Central memory CD4-positive, alpha-beta T cell (primary cell): ENCODE measurements at places on chromosomes 4 and X.

GRCh38 chrX:133440081-133440796 is 24.9 kb upstream of the GPC4 start:
- DNase-seq, result no peak

GRCh38 chr4:42151568-42152506 is 618 bp downstream of the BEND4 start:
- no peak for DNase-seq

- no peak for DNase-seq
Observed at GRCh38 chr4:79913581-79913980, 159.4 kb downstream of the ANTXR2 start.

- no peak for DNase-seq
Observed at GRCh38 chr4:127788517-127788916, 6.4 kb downstream of the HSPA4L start.

GRCh38 chr4:90145319-90145718 is 18.1 kb downstream of the CCSER1 start:
- no peak for DNase-seq

DNA sequence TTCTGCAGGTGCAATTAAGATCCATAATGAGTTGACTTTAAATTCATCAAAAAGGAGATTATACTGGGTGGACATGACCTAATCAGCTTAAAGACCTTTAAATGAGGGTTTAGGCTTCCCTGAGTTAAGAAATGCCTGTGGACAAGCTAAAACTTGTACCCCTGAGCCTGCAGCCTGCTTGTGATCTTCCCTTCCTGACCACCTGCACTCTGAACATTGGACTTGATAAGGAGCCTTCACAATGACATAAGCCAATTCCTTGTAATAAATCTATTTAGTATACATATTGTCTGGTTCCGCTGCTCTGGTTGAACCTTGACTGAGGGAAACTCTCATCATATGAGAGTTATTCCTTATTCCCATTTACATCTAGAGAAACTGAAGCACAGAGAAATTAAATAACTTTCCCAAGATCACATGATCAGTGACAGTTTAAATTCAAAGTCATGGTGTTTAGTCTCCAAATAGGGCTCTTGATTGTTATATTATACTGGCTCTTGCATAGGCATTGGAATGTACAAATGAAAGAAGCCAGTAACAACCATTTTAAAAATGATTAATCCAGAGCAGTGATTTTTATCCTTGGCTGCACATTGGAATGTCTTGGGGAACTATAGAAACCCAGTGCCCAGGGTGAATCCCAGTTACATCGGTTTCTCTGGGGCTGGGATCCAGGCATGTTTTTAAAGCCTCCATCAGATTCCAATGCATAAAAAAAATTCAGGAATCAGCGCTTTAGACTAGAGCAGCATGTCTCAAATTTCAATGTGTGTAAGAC is 136.1 kb downstream of the MSL3 start:
- no peak for DNase-seq

DNA sequence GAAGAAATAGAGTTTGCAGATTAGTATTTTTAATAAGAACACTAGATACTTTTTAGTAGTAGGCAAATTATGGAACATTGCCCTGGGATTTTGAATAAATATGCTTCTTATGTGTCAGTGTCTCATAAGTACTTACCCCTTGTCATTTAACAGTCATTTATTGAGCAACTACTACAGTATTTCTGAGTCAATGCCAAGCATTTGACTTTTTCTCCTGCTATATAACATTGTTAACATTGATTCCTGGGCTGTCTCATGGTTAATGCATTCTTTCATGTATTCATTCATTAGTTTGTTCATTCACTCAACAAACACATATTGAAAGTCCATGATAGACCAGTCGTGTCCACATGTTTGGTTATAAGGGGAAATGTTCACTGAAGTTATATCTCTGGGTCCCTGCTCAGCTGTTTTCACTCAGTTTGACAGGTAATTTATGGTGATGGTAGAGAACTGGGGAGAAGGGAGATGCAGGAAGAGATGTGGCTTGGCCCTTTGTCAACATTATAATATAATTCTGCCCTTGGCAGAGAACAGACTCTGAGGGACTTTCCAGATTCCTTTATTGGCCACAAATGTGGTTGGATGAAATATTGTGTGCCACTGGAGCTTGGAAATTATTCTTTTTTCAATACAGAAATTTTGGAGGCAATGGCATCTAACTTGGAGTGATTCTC is 49.8 kb downstream of the OSTC start:
- DNase-seq, result no peak

DNA sequence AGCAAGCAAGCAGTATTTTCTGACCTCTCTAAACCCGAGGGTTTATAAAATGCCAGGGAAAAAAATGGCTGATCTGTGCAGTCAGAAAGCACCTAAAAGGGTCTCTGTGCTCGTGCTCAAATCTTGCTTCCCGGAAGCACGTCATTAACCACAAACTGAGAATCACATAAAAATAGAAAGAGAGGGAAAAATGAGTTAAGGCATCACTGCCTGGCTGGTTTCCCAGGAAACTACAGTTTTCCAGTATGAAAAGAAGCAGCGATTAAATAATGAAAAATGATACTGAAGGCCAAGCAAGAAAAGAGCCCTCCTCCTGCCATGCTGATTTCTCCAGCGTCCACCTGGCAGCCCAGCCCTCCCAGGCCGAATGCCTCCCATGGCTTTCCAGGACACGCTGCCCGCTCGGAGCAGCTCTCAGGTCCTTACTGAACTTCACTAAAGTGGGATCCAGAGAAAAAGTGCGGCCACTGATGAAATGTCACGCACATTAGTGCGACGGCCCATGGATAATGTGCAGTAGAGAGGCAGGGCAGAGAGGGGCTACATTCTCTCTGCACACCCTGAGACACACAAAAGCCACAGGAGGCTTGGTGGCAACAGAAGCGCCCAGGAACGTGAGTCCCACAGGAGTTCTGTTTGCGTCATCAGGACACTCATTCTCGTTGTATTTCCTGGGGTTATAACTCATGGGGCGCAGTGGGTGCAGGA is 80.4 kb downstream of the WFS1 start:
- DNase-seq, result no peak

- DNase-seq, result no peak
Observed at GRCh38 chr4:74319470-74319869, 11.2 kb downstream of the EPGN start.

- no peak for DNase-seq
Observed at GRCh38 chr4:169110633-169111032, 100.6 kb upstream of the CBR4 start.

- no peak for DNase-seq
Observed at GRCh38 chr4:97453186-97453585, 690.1 kb downstream of the STPG2 start.

DNA sequence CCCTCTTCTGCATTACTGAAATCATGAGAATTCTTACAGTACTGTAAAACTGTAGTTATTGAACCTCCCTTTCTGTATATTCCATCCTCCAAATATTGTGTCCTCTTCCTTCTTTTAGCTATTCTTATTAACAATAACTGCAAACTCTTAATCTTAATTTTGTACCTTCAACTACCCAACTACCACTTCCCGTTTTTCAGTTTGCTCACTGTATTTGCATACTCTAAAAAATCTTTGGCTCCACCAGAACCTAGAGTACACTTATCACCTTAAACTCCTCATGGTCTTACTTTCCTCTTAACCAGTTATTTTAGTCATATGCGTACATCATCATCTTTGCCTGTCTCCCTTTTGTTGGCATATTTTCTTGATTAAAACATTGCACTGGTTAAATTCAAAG is 543.7 kb downstream of the ARAP2 start:
- no peak for DNase-seq

GRCh38 chr4:90159193-90159592 is 32.0 kb downstream of the CCSER1 start:
- DNase-seq, result no peak

- DNase-seq, result no peak
Observed at GRCh38 chrX:153608376-153608775, 9.4 kb upstream of the CCNQ start.

DNA sequence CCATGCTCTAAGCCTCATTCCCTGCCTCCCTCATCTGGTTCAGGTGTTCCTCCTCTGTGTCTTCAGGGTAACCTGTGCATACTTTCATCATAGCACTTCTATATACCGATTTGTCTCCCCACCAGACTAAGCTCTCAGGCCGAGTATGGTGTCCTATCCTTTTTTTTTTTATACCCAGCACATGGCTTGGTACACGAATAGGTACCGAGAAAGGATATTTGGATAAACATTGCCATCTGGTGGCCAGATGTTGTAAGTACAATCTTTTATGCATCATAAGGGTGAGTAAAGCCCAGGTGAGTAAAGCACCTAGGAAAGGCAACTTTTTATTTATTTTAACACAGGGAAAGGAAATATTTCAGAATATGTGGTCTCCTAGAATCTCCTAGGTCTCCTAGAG is 68.4 kb downstream of the MID2 start:
- DNase-seq, result peak; percentile 53

DNA sequence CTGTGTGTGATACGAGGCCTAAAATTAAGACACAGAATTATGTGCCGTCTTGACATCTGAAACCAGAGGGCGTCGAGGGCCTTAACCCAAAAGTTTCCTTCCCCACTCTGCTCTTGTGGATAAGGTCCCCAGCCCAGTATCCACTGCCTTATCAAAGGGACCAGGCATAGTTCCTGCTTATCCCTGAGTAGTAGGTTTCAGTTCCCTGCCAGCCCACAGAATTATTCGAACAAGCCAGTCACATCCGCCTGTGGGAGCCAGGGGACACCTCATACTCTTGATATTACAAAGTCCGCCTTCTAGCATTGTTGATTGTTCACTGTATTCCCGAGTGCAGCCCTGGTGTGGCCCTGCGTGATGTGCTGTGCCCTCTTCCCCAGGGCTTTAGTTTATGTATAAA is 5.4 kb upstream of the MMRN1 start:
- DNase-seq, result no peak

DNA sequence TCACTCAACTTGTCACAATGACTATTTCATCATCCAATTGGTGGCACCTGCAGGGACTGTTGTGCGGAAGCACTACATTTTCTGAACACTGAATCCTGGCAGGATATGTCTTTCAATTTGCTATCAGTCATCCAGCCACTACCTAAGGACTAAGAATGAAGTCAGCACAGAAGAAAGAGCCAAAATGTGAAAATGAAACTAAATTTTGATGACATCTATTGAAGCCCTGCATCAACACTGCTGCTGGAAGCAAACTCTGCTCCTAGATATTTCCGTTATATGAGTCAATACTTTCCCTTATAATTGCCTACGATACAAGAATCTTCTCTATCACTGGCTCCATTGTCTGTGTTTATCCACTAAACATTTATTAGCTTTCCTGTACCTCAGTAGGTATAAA is 917.9 kb downstream of the RAPGEF2 start:
- DNase-seq, result no peak

GRCh38 chr4:122481766-122482405 is 25.4 kb upstream of the IL2 start:
- no peak for DNase-seq

DNA sequence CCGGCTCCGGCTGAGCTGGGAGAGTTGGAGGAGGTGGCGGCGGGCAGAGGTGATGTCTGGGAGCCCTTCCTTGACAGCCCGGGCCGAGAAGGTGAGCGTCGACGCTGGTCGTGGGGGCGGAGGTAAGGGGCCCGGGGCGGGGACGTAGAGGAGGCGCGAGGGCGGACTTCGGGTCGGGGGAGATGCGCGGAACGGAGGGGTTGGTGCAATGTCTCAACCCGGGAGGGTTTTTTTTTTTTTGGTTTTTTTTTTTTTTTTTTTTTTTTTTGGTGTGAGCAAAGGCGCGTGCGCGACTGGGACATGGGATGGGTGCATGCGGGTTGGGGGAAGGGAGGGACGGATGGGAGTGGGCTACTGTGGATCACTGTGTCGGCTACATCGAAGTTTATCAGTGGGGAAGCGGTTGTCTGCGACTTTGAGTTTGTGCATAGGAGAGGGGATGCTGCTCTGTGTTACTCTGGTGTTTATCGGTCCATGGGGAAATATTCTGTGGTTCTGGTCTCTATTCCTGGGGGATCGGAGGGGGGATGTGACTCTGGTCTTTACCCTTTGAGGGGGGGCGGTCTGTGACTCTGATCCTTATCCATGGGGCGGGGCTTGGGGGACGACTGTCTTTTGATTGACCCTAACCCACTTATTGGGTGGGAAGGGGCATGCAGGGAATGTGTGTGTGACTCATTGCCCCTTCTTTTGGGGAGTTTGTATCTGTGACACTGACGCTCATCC is 537 bp downstream of the RBM10 start:
- no peak for DNase-seq
